Caki2 (cell line): ENCODE measurements at places on chromosomes 7 and 10.

DNA sequence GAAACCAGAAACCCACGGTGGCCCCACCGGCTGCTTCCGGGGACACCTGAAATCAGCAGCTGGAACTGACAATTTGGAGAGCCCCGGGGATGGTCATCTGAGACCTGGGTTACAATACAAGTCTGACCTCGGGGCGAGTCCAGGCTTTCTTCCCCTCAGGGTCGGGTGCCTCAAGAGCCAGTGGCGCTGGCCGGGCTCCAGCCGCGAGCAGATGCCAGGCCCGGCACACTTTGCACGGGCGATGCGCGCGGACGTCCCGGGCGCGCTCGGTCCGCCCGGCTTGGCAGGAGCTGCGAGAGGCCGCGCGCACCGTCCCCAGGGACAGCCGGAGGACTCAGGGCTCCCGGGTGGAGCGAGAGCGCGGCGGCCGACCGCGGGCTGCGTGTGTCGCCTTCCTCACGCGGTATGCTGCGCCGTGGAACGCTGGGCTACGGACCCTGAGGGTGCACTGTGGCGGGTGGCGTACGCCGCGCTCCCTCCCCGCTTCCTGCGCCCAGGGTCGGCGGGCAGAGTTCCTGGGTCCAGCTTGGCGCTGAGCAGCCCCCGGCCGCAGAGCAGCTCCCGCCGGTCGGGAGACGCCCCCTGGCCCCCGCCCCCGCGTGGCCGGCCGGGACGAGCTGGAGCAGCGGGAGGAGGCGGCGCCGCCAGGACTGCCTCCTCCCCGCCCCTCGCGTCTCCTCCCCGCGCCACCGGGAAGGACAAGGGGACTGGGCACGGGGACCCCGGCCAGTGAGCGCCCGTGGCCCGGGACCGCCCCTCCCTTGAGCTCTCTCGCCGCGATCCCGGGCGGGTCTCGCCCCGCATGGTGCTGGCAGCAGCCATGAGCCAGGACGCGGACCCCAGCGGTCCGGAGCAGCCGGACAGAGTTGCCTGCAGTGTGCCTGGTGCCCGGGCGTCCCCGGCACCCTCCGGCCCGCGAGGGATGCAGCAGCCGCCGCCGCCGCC is at the start of gene RBM20:
Gene RBM20, plus strand, starts transcription at position 684 of the 945 bp plus-strand sequence. Its CDS starts 119 bp downstream, at position 803.
- peak; percentile 80 for DNase-seq

DNA sequence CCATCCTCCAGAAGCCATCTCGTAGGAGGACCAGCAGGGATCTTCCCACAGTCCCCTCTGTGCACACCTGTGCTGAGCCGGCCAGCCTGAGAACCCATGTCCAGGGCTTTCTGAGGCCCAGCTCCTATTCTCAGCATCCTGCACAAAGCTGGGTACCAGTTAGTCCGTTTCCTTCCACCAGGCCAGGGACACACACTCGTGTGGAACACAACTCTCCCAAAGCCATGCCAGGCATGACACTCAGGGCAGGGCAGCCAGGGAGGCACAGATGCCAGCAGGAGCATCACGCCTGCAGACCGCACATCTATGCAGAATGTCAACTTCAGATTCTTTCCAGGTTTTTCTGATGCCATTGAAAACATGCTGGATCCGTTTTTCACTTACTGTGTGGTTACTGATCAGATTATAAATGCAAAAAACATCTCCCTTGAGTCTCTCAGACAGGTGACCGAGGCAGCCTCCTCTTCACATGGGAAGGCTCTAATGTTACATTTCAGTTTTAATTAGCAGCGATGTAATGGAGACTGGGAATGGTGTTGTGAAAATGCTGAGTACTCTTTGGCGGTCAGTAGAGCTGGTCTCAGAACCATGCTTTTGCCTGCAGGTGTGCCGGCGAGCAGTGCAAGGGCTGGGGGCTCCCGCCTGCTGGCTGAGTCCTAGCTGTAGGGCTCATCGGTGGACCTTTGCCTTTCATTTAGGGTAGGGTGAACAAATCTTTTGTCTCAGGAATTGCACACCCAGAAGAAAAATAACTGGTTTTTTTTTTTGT is 3.3 kb upstream of the SUN1 start:
- no peak for DNase-seq

DNA sequence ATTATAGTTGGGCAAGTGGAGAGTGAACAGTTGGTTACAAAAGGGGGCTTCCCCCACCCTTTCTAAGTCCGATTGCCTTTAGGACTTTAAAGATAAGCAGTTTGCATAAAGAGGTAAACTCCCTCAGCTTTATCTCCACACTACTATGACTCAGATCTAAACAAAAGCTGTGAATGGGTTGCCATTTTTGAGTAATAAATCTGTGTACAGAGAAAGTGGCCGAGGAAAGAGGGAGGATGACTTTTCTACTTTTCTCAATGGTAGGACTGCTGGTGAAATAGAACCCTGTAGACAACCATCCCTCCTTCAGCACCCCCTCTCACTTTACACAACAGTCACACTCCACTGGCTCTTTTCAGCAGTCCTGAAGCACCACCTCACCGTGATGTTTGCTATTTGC is 71.2 kb downstream of the DNMBP start:
- DNase-seq: no peak

DNA sequence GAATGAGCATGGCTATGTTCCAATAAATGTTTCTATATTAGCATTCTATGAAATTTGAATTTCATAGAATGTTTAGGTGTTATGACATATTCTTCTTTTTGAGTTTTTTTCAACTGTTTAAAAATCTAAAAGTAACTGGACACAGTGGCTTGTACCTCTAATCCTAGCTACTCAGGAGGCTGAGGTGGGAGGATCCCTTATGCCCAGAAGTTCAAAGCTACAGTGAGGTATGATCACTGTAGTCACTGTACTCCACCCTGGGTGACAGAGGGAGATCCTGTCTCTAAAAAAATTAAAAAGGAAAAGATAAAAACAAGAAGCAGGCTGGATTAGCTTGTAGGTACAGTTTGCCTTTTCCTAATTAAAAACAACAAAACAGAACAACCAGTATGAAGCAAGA is 95.1 kb downstream of the NRBF2 start:
- no peak for DNase-seq
